A549 treated with RU486 at 1 μM for 4 hours (cell line): ENCODE measurements at places on chromosomes 6 and 20. TPM values are rescaled to one million over a fixed set of nuclear protein-coding genes. Genes with fewer than 3 reads are reported as not detected.

FOXC1 gene
- total RNA-seq = 5.5 to 10.2 TPM (median 9.4 TPM) in 5 replicates

LGSN gene
- 2.7 to 3.8 TPM (median 3.2 TPM) in 5 replicates for total RNA-seq

ARFGEF3 gene
- total RNA-seq = 0.33 to 0.61 TPM (median 0.56 TPM) in 5 replicates

PTCRA gene
- not detected in 5 replicates for total RNA-seq

PRR18 gene
- 0.16 to 0.27 TPM (median 0.23 TPM) in 4 of 5 replicates, not detected in the other for total RNA-seq

PSORS1C1 gene
- total RNA-seq = 3.0 to 4.4 TPM (median 4.1 TPM) in 5 replicates

MOG gene
- not detected in 5 replicates for total RNA-seq

EEF1A1 gene
- total RNA-seq = 7,070 to 9,476 TPM (median 7,700 TPM) in 5 replicates

TCP11 gene
- total RNA-seq = not detected in 5 replicates

C6orf141 gene
- total RNA-seq = 20.9 to 24.6 TPM (median 22.9 TPM) in 5 replicates

POU5F1 gene
- 2.8 to 6.0 TPM (median 4.1 TPM) in 5 replicates for total RNA-seq

MYLK4 gene
- 0.07 to 0.16 TPM (median 0.13 TPM) in 5 replicates for total RNA-seq

CD2AP gene
- 6.5 to 18.3 TPM (median 16.4 TPM) in 5 replicates for total RNA-seq

DUSP15 gene
- 0.57 to 1.8 TPM (median 0.95 TPM) in 5 replicates for total RNA-seq

CTCFL gene
- not detected in 5 replicates for total RNA-seq

FARS2 gene
- total RNA-seq = 9.3 to 12.0 TPM (median 10.5 TPM) in 5 replicates

SF3B5 gene
- total RNA-seq = 183 to 249 TPM (median 220 TPM) in 5 replicates

HSPA1B gene
- 120 to 260 TPM (median 177 TPM) in 5 replicates for total RNA-seq

ASIP gene
- not detected in 5 replicates for total RNA-seq

R3HDML gene
- total RNA-seq = 0.14 to 0.40 TPM (median 0.32 TPM) in 5 replicates

WFDC10B gene
- not detected in 5 replicates for total RNA-seq

MOXD1 gene
- 1.5 to 2.6 TPM (median 1.8 TPM) in 5 replicates for total RNA-seq

TUBB2A gene
- 68.2 to 86.6 TPM (median 79.6 TPM) in 5 replicates for total RNA-seq

UST gene
- 2.2 to 3.5 TPM (median 2.5 TPM) in 5 replicates for total RNA-seq

BMP7 gene
- 0.35 to 0.66 TPM (median 0.39 TPM) in 5 replicates for total RNA-seq

BACH2 gene
- 0.25 to 0.73 TPM (median 0.33 TPM) in 5 replicates for total RNA-seq

AAR2 gene
- total RNA-seq = 40.6 to 43.8 TPM (median 42.3 TPM) in 5 replicates

RIN2 gene
- 31.8 to 34.0 TPM (median 33.1 TPM) in 5 replicates for total RNA-seq

FAM209B gene
- 0.25 to 0.59 TPM (median 0.48 TPM) in 4 of 5 replicates, not detected in the other for total RNA-seq

DAAM2 gene
- total RNA-seq = not detected in 5 replicates
